Stimulated activated CD4-positive, alpha-beta T cell treated with anti-CD3 and anti-CD28 coated beads, TNF-alpha, amount 100 ng/mL, for 4 hours (primary cell): ENCODE measurements at places on chromosomes 2 and 18.
A peak's percentile ranks its signal among the peaks of the same experiment; 100 is the strongest.

GRCh38 chr2:70935468-70936164, at the start of gene ATP6V1B1:
ATP6V1B1 (plus strand) TSS chr2:70935900; CDS start chr2:70935955, 55 bp downstream.
- DNase-seq: no peak

DNA sequence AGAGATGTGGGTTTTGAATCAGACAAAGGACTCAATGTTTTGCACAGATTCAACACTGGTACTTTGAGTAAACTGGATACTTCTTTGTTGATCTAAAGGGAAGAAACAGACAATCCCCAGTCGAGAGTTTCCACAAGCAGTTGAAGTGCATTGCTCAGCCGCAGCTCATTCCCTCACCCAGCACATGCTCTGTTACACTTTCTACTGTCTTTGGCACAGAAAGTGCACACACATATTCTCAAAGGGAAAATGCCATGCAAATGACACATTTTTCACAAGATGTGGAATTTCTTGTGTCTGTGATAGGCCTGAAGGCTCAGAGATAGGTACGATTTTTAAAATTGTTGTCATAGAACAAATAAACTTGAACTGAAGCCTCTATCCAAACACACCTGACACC, 258.9 kb upstream of the TRIB2 start:
- no peak for DNase-seq

- DNase-seq: no peak
Measured at GRCh38 chr2:234996069-234996940, 44.5 kb downstream of the SH3BP4 start.

DNA sequence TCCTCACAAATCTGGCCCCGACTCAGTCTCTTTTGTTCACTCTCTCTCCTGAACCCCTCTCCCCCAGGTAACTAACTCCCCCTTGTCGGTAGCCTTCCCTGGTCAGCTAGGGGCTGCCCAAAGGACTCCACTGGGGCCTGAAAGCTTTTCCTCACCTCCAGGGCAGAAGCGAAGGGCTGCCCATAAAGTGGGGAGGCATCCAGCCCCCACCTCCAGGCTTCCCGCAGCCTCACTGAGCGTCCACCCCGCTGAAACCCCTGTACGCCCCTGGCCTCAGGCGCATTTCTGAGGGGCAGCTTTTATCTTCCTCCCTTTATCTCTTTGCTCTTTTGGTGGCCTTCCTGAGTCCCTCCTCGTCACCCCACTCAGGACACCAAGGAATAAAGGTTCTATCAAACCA, 249.3 kb downstream of the CYP26B1 start:
- DNase-seq: no peak

- DNase-seq: no peak
Measured at GRCh38 chr2:129374452-129374851, 605.0 kb upstream of the RAB6C start.

DNA sequence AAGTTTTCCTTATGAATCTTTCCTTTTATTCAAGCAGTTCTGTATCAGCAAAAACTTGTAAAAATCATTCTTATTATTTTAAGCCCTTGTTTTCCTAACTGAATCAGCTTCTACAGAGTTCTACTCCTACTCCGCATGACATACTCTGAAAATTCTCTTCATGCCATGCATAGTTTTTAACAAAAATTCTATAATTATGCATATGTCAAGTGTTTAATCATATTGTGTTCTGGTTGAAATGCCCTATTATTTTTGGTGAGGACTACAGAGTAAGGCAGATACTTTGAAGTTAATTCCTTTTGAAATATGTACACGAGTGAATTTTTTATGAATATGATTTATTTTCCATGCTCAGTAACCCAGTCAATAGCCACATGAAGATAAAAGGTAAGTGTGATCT, 28.8 kb downstream of the ANKRD30B start:
- DNase-seq: no peak

DNA sequence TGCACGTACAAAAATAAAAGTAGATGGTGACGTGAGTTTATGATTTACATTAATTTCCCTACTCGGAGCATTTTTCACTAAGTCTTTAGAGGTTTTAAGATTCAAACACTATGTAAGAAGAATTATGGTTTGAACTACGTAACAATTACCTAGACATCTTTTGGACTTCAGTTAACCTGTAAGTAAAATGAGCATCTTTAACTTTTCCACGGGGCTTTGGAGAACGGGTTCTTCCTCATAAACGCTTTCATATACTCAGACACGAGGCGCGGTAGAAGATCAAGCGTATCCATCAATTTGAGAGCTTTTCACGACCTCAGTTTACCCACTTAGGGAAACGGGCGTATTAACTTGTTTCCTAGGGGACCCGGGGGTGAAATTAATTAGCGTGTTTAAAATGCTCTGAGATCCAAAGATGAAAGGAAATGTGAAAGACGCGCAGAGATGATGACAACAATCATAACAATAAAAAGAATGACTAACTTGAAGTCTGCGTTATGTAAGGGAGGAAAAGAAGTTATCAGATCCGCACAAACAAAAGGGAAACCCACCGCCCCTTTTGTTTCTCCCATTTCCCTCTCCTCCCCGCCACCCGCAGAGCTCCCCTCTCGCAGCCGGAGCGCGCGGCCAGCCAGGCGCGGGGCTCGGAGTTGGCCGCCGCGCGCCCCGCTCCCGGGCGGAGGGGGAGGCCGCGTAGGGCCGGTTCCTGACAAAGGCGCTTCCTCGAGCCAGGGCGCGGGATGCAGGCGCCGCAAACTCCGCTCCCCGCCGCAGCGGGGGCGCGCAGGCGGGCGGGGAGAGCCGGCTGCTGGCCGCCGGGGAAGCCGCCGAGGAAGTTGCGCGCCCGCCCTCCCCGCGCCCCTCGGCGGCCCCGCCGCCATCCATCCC, 807 bp downstream of the PELI1 start:
- DNase-seq: peak; percentile 16
